ENCODE measurements at places on chromosomes 2 and 18. TPM values are rescaled to one million over a fixed set of nuclear protein-coding genes. Genes with fewer than 3 reads are reported as not detected.

TEX44 gene
- not detected for total RNA-seq

VWC2L gene
- total RNA-seq: not detected

CEBPZOS gene
- total RNA-seq: 32.6 TPM

ITGA4 gene
- 147 TPM for total RNA-seq

CCDC74B gene
- 0.83 TPM for total RNA-seq

ASAP2 gene
- total RNA-seq: not detected

MRO gene
- total RNA-seq: not detected

CLEC4F gene
- 23.5 TPM for total RNA-seq

CD302 gene
- total RNA-seq: 0.20 TPM

GRCh38 chr2:20197192-20197591 lies 27.7 kb downstream of the SDC1 start:
- no peak overlapping the region for H3K4me3 ChIP-seq
- no peak for DNase-seq
- no peak overlapping the region for H3K27ac ChIP-seq
- H3K27me3 ChIP-seq: peaks cover 7% of the 10 kb centered on the region
- H3K36me3 ChIP-seq: no peaks in the 10 kb centered on the region

DNA sequence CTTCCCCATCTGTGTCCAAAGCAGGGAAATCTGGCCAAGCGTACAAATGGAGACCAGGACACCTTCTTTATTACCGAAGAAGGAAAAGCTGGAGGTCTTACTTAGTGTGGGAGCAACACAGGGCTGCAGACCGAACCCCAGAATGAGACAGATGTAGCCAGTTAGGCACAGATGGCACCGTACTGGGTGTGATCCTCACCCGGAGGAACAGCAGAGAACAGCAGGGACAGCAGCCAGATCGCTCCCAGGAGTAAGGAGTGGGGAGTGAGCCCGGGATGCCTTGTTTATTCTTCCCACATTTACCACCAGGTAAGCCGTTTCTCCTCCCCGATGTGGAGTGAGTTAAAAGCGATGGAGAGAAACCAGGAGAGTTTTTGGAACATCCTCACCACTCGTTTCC lies 150.7 kb upstream of the SPRED2 start:
- no peaks in the 10 kb centered on the region for H3K36me3 ChIP-seq
- H3K27ac ChIP-seq: no peak overlapping the region
- no peak for DNase-seq
- no peaks in the 10 kb centered on the region for H3K4me1 ChIP-seq
- peaks cover 25% of the 10 kb centered on the region for H3K27me3 ChIP-seq
- H3K4me3 ChIP-seq: no peak overlapping the region

DNA sequence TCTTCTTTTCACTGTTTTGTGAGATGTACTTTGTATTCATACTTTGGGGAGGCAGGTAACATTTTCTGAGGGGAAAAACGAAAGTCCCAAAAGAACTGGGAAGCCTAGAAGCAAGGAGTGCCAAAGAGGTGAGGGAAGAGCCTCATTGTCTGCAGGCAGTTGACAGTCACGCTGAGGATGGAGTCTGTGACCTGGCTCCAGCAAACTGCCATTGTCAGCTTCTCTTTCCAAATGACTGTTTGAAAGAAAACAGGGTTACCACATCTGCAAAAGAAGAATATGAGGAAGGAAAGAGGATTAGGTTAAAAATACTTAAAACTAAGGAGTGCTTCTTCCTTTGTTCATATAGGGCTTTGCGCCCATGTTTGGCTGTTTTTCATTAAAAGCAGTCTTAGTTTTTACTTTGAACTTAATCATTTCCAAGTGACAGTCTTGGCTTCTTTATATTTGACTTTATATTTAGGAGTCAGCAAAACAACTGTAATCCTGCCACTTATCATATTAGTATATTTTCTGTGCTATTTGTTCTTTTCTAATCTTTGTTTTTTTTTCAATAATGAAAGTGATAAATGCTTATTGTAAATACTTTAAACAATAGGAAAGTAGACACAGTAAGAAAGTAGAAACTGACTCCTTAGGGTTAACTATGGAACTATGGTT lies 35.0 kb downstream of the CERS6 start:
- DNase-seq: no peak
- H3K27ac ChIP-seq: peak overlapping the region; percentile 95
- H3K4me1 ChIP-seq: peaks cover 44% of the 10 kb centered on the region
- H3K27me3 ChIP-seq: no peaks in the 10 kb centered on the region
- H3K36me3 ChIP-seq: peaks cover 18% of the 10 kb centered on the region

DNA sequence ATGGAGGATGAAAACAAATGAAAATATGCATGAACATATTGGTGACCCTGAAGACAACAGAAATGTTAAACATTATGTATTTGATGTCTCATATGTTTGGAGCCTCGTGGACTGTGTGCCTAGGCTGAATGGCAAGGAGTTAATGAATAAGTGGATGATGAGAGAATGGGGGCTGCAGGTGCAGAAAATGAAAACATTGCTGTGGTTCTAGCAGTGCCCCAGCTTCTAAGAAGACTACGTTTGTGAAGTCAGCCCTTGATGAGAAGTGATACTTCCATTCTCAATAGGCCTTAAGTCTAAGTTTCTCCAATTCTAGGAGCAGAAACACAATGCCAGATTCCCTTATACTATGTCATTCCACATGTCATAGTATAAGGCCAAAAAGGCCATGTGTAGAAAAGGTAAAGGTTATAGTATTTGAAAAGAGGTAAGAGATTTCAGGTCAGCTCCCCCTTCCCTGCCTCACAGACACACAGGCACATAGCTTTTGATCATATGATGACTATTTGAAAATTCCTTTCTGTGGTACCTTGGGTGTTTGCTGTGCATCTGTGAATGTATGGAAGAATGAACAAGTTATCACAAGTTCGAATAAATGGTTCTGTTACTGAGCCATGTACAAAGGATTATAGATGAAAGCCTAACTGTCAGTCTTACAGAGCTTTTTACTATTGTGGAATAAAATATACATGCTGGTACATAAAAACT lies 280.8 kb downstream of the SETBP1 start:
- peaks cover 17% of the 10 kb centered on the region for H3K36me3 ChIP-seq
- peaks cover 18% of the 10 kb centered on the region for H3K4me1 ChIP-seq
- no peak overlapping the region for H3K27ac ChIP-seq
- H3K27me3 ChIP-seq: no peaks in the 10 kb centered on the region

- H3K27ac ChIP-seq: no peak overlapping the region
- no peaks in the 10 kb centered on the region for H3K27me3 ChIP-seq
- H3K36me3 ChIP-seq: no peaks in the 10 kb centered on the region
- H3K4me3 ChIP-seq: no peak overlapping the region
- H3K4me1 ChIP-seq: no peaks in the 10 kb centered on the region
- DNase-seq: no peak
Observed at GRCh38 chr2:16382451-16382850, 283.2 kb downstream of the CYRIA start.

DNA sequence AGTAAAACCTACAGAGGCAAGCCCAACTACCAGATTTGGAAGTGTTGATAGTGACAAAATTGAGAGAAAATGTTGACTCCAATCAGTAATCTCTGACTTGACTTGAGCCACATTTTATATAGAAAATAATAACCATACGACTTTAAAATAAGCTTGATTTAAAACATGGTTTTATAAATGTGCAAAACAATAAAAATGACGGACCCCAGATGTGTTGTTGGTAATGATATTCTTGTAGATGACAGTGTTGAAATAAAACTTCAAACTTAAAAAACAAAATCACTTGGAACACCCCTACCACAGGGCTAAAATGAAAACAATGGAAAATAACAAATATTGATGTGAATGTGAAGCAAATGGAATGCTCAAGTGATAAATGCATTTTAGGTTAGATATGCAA lies 188.1 kb downstream of the SRBD1 start:
- no peak for DNase-seq
- H3K4me1 ChIP-seq: no peaks in the 10 kb centered on the region
- no peaks in the 10 kb centered on the region for H3K27me3 ChIP-seq
- H3K27ac ChIP-seq: no peak overlapping the region
- H3K4me3 ChIP-seq: no peak overlapping the region
- H3K36me3 ChIP-seq: peaks cover 11% of the 10 kb centered on the region

DNA sequence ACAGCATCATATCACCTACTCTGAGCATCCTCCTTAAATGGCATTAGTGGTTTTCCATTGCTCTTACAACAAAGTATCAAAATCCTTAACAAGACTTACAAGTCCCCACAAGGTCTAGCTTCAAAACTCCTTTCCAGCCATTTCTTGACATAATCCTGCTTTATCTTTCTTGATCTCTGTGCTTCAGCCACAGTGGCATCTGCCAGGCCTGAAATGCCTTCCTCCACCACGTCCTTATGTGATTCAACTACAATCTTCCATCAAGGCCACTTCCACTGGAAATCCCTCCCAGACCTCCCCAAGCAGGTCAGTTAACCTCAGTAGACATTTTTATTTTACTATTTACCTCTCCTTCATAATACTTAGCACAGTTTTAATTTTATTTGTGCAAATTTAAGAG lies 83.8 kb upstream of the CCDC150 start:
- peaks cover 5% of the 10 kb centered on the region for H3K27me3 ChIP-seq
- H3K27ac ChIP-seq: no peak overlapping the region
- no peaks in the 10 kb centered on the region for H3K4me1 ChIP-seq
- no peak for DNase-seq
- no peak overlapping the region for H3K4me3 ChIP-seq

- H3K36me3 ChIP-seq: no peaks in the 10 kb centered on the region
- DNase-seq: no peak
- no peak overlapping the region for H3K4me3 ChIP-seq
- no peaks in the 10 kb centered on the region for H3K4me1 ChIP-seq
- H3K27ac ChIP-seq: no peak overlapping the region
Observed at GRCh38 chr2:209614690-209615369, 156.8 kb upstream of the UNC80 start.

GRCh38 chr2:7915302-7916091 lies 766.4 kb upstream of the ID2 start:
- no peaks in the 10 kb centered on the region for H3K36me3 ChIP-seq
- no peak for DNase-seq
- no peak overlapping the region for H3K27ac ChIP-seq
- H3K4me1 ChIP-seq: peaks cover 6% of the 10 kb centered on the region
- no peak overlapping the region for H3K4me3 ChIP-seq

GRCh38 chr18:13641551-13642439 lies 84.6 kb downstream of the FAM210A start:
- no peak for DNase-seq
- no peaks in the 10 kb centered on the region for H3K36me3 ChIP-seq
- peak overlapping the region; percentile 44 for H3K4me3 ChIP-seq
- no peak overlapping the region for H3K27ac ChIP-seq
- H3K4me1 ChIP-seq: peaks cover 10% of the 10 kb centered on the region

- H3K4me1 ChIP-seq: peaks cover 3% of the 10 kb centered on the region
- H3K4me3 ChIP-seq: no peak overlapping the region
- no peaks in the 10 kb centered on the region for H3K27me3 ChIP-seq
- peaks cover 21% of the 10 kb centered on the region for H3K36me3 ChIP-seq
Observed at GRCh38 chr2:237786936-237787335, 11.6 kb upstream of the RBM44 start.

DNA sequence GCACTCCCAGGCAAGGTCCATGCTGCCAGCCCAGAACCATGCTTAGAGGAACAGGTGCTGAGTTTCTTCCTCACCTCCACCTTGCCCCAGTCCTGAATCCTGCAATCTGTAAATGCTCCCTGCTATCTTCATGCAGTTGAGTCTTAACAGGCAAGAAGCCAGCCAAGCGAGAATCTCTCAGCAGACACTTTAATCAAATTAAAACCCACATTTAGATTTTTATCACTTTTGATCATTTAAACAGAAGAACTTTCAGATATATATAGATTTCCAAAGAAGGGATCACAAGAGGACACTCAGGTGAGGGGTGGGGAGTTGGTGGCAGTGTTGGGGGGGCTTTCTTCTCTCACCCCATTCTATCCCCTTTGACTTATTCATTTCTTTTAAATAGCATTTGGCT lies 25.9 kb upstream of the LBH start:
- no peak for DNase-seq
- H3K36me3 ChIP-seq: no peaks in the 10 kb centered on the region
- H3K4me3 ChIP-seq: no peak overlapping the region

- no peaks in the 10 kb centered on the region for H3K36me3 ChIP-seq
- DNase-seq: no peak
- no peak overlapping the region for H3K4me3 ChIP-seq
Observed at GRCh38 chr2:118047380-118047826, 33.5 kb upstream of the CCDC93 start.
